ENCODE measurements at places on chromosomes 1 and 21.

GRCh38 chr21:32279377-32279680, 480 bp upstream of the MIS18A start:
- DNase-seq, result no peak

DNA sequence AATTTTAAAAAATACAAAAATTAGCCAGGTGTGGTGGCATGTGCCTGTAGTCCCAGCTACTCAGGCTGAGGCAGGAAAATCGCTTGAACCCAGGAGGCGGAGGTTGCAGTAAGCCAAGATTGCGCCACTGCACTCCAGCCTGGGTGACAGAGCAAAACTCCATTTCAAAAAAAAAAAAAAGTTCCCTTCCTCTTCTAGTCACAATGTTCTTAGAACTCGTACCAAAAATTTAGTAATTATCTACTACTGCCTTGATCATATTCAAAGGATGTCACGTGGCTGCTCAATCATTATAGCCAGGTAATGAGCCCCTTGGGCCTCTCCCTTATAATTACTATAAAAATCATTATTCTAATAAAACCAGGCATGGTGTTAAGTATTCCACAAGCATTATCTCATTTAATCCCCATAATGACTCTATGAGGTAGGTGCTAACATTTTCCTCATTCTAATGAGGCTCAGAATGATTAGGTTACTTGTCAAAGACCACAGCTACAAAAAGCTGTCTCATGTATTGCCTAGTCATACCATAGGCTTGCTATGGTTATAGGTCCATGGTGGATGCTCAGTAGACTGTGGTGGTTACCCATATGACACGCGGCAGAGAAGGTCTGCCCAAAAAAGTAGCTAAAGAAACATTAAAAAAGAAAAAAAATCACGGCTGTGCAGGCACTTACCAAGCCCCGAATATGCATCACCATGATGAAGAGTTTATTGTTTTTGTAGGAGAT, 15.5 kb upstream of the PPP1R15B start:
- DNase-seq, result peak; percentile 58

DNA sequence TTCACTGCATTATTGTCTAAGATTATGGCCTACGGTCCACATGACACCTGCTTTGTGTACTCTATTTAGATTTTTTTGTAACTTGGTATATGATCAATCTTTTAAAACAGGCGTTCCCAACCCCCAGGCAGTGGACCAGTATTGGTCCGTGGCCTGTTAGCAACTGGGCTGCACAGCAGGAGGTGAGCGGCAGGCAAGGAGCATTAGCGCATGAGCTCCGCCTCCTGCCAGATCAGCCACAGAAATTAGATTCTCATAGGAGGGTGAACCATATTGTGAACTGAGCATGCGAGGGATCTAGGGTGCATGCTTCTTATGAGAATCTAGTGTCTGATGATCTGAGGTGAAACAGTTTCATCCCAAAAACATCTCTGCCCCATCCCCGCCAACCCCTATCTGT, 228.4 kb upstream of the NR5A2 start:
- no peak for DNase-seq

DNA sequence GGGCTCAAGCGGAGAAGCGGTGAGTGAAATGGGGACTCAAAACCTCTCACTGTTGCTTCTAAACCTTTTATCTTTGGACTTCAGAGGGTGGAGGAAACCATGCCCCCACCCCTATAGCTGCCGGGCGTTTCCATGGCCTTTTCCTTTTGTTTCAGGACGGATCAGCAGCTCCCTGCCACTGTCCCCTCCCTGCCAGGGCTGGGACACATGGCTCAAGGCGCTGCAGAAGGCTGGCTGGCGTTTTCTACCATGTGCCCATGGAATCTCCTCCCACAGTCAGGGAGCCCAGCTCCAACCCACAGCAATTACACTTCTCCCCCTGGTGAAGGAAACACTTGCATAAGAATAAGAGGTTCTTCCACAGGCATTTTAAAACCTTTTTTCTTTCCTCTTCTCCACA, 812.7 kb downstream of the PLA2G4A start:
- DNase-seq, result no peak

GRCh38 chr1:53122201-53122885, 20.1 kb downstream of the SLC1A7 start:
- peak; percentile 87 for DNase-seq

DNA sequence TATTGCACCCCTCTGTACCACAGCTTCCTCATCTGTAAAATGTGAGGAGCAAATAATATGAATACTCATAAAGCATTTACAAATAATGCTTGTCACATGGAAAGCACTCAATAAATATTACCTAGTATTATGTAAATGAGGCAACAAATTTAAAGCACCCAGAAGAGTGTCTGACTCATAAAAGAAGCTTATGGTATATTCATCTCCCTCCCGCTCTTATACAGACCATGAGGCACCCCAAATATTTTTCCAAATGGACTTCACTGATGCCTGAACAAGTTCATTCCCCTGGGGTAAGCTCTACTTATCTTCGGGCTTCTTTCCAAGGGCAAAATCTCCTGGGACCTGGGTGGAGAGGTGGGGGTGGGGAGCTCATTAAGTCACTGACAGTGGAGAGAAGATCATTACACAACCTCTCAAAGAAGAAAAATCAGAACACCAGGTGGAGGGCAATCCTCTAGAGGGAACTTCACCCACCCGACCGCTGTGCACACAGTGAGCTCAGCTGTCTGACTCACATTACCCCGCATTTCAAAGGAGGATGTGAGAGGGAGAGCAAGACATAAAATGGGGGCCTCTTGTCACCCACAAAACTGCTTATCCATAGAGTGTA, 166.2 kb downstream of the ASTN1 start:
- DNase-seq, result no peak

DNA sequence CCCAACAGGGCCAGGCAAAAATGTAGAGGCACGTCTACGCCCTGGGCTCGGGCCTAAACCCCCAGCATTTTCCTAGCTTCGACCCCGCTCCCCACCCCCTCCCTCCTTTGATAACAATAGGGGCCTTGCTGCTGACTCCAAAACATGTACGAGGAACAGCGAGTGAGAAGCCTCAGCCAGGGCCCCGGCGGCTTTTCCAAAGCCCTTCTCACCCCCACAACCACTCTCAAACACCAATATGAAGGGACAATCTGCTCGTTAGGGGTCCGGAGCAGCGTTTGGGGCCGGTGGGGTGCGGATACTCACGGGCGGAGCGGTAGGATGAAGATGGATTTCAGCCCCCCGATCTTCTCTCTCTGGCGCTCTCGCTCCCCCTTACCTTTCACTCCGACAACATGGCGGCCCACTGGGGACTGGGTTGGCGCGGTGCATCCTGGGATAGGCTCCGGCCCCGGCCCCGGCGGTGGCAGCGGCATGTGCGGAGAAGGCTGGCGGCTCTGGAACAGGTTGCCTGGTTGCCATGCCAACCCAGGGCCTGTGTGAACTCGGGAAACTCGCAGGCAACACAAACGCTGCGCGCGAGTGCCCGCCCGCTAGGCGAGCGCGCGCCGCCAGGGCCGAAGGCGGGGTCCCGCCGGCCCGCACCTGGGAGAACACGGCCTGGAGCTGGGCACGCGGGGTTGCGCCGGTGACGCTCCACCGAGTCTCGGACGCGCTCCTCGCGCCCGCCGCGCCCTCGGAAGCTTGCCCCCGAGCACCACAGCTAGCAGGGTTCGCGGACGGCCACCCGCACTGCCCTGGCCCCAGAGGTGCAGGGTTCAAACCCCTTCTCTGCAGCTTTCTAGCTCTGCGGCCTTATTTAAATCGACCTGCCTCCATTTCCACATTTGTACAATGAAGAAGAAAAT, at the start of gene PUM1:
PUM1 (minus strand) TSS at position 408 of the 908 bp plus-strand sequence. CDS start 6,151 bp downstream, outside the sequence.
- DNase-seq, result peak; percentile 96

DNA sequence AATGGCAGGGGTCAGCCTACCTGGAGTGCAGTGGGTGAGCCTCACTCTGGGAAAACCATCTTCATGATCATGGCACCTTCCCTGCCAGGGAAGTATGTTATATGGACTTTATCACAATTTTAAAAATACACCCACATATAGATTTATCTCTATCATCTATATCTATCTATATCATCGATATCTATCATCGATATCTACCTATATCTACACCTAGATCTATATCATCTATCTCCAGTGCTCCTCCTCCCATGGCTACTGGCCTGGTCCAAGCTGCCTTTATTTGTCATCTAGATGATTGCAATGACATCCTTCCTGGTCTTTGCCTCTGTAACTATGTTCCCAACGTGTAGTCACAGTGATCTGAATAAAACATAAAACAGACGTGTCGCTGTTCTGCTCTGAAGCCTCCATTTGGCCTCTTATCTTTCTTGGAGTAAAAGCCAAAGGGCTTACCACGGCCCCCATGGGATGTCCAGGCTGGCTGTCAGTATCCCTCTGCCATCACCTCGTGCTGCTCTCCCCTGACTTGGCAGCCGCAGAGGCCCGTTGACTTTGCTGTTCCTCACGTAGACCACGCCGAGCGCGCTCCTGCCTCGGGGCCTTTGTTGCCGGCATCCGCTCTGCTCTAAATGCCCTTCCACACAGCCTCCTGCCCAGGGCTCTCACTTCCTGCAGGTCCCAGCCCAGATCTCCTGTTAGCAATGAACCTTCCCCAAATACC, 20.6 kb upstream of the KIF26B start:
- DNase-seq, result no peak

DNA sequence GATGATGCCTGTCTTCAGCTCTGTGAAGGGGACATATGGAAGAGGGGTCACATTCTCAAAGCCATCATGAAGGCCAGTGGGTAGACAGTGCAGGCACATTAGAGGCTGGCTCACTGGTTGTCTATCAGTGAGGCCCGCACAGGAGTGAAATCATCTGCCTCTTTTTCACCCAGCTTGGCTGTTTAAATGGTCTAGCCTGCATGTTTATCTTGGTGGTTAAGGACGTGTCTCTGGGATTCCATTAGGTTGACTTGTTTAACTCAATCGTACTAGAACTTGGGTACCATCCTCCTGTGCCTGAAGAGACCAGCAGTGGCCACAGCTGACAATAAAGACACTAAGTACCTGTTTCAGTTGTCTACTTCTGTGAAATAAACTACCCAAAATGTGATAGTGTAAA, 219.3 kb downstream of the PLPP3 start:
- no peak for DNase-seq

DNA sequence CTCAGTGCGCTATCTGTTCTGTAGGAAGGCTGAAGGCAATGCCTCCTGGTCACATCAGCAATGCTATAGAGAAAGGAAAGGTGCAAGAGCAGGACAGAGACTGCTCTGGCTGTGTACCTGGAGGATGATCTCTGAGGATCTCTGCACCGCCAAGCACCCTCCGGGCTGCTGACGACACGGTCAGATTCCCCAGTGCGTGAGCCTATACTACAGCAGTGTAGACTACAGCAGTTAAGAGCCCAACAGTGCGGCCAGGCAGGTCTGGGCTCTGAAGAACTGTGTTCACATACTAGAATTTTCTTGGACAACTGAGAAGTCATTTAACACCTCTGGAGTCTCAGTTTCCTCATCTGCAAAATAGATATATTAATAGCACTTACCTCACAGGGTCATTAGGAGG, 39.9 kb downstream of the ITPKB start:
- no peak for DNase-seq

GRCh38 chr1:85224734-85225623, 24.2 kb upstream of the SYDE2 start:
- no peak for DNase-seq

GRCh38 chr1:36573445-36573844, 90.7 kb upstream of the CSF3R start:
- DNase-seq, result no peak

DNA sequence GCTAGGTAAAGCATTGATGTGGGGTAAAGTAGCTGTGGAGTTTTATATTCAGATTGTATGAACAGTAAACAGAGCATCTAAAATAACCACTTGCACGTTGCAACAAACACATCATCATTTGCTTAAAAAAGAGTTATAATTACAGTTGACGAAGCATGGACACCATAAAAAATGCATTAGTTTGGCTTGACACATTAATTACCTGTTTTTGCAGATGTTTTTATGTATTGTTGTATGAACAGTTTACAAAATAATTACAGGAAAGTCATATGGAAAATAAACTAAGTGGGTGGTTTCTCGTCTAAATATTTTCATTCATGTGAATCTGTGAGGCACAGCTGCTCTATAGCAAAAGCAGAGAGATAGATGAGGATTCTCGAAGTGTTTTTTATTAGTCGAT, 108.3 kb downstream of the RPS6KC1 start:
- DNase-seq, result no peak

GRCh38 chr1:69824932-69825331, 257.2 kb downstream of the LRRC7 start:
- no peak for DNase-seq

DNA sequence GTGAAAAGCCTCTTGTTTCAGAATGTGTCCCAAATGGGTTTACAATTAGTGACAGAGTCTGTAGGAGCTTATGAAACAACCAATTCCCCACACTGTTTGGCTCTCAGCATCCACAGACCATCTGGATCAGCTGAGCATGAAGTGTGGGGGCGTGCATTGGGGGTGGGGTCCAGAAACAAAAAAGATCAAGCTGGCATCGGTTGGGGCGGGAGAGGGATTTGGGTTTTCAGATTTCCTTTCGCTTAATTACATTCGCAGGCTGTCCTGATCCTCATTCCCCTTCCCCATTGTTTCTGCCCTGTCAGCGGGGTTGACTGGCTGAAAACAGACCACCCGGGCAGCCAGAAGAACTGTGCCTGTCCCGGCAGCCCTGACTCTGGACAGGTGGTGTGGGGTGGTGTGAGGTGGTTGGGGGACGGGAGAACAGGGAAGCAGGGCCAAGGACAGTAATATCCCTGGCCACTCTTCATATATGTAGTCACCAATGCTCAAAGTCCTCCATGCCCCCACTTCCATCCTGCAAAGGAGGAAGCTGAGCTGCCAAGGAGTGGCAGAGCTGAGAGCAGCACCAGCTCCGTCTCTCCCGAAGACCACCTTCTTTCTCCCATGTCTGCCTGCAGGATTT, 92.0 kb downstream of the IER5 start:
- DNase-seq, result peak; percentile 19

GRCh38 chr1:85578321-85579295, 2.0 kb upstream of the CCN1 start:
- DNase-seq, result no peak

DNA sequence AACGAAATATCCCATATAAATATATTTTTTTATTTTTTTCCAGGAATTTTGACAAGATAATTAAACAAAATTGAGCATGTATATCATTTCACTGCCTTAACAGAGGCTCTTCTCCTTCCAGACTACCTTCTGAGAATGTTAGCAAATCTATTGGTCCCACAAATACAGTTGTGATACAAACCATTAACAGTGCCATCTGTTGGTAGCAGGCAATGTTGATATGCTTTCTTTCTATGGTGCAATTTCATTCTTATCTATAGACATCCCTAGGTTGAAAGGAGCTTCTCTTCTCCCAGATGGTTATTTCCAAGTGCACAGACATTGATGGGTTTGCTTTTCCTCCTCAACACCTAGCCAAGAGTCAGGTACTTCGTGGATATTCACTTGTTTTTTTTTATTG, 303.6 kb downstream of the USH2A start:
- DNase-seq, result peak; percentile 7

- DNase-seq, result no peak
These were observed 124.7 kb downstream of the SYT2 start for GRCh38 chr1:202585590-202585933.

DNA sequence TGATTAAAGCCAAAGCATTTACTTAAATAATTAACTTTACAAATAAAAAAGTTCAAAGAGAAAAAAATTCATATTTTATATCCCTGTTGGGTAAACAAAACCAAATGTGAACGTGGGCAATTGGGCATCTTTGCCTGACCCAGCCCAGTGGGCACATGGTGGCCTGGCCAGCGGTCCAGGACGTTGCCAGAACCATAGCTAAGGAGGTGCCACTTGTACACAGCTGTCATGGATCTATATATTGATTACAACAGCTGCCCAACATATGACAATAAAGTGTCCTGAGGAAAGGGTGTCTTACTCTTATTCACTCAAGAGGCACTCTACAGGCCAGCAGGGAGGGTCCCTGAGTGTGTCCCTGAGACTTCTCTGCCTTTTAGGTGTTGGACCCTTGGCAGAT, 78.5 kb downstream of the BCAR3 start:
- no peak for DNase-seq

- DNase-seq, result peak; percentile 99
These were observed 362 bp upstream of the DYNLT4 start for GRCh38 chr1:44807364-44808062.

All from suppressor macrophage (primary cell).